ENCODE measurements at places on chromosomes 2 and 18.

DNA sequence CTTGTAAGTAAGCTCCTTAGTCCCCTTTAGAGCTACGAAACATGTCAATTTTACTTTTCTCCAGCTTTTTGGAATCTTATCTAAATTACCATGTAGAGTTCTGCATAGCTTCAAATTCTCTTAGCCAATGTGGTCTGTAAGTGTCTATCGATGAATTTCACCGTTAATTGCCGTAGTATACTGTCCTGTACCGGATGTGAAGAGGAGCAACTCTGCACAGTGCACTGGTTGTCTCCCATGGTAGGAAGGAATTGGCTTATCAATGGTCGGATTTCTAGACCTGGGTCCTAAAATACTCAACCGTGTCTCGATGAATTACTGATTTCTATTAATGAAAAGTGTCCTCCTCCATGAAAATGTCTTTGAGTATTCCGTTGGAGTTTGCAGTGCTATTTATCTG, 1.9 kb downstream of the NOP58 start:
- DNase-seq = no peak

DNA sequence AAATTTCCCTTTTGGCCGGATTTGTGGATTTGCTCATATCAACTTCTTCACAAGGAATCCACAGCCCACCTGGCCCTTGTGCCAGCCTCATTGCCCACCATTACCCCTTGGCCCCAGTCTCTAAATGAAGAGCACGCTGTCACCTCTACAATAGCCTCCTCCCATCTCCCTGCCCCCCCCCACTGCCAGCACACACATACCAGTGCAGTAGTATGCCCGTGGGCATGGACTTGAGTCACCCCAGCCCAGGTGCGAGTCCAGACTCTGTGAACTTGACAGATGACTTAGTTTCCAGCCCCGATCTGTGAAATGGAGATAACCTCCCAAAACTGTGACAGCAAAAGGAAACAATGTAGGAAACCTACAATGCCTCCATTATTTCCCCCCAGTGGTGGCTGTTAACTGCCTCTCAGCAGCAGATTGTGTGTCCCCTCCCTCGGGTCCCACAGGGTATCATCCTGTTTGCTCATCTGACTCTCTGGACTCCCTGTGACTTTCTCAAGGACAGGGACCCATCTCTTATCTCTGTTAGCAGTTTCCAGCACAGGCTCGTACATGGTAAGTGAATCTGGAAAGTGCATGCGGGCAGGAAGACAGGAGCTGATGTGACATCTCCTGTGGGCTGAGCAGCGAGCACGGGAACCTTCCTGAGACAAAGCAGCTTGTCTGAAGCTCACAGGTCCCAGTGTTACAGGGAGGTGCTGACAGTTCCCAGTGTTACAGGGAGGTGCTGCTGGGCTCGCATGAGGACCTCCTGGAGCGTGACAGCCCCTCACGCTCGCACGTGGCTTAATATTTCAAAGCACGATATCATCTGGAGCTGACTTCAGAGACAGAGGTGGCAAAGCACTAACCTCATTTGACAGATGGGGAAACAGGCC, 4.2 kb upstream of the TMEM185B start:
- no peak for DNase-seq

DNA sequence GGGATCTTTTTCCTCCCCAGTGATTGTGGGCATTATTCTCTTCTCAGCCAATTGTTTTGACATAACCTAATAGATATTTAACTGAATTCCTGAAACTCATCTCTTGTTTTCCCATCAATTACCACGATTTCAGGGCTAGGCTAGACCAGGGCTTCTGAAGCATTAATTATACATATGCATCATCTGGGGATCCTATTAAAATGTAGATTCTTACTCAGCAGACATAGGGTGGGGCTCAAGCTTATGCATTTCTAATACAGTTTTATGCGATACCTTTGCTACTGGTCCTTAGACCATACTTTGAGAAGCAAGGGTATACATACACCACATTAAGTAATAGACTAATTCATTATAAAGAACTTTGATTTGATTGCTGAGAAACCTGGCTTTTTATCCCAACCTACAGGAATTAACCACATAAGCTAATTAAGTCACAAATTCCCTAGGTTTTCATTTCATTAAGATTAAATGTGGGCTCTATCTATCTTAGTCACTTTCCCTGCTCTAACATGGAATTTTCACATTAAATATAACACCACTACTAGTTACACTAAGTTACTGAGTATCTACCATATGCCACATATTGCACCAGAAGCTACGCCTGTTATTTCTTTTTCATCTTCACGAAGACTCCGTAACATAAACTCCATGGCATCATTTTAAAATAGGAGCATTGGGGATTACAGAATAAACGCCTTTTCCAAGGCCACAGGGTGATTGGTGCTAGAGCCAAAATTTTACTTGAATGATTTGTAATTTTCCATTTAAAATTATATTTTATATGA, 417.5 kb downstream of the DPP10 start:
- no peak for DNase-seq

- peak; percentile 63 for DNase-seq
Observed at GRCh38 chr2:233711312-233712008, 1.2 kb upstream of the UGT1A5 start.

- no peak for DNase-seq
Observed at GRCh38 chr2:133497270-133497893, 70.9 kb downstream of the NCKAP5 start.

GRCh38 chr2:205696927-205697441, 14.7 kb downstream of the NRP2 start:
- DNase-seq = no peak

GRCh38 chr18:74517236-74517630, 17.1 kb upstream of the CNDP1 start:
- DNase-seq = no peak

DNA sequence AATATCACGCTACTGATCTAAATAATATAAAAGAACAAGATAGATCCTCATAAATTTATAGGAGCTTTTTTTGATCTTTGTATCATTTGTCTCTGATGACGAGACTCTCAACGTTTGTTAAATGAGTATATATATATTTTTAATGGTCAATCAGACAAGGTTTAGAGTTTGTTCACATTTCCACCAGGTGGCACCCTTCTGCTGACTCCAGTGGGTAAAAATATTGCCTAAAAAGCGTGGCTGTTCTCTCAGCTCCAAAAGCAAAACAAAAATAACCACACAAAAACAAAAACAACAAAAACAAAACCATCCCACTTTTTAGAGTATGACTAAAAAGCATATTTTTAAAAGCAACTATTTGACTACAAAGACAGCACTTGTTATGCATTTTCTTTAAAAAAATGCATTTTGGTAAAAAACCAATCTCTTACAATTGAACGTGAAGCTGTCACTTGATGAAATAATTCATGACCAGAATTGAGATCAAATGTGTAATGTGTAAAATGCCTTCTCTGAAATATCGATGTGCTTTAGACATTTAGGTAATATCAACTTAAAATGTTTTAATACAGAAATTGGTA, 723.2 kb downstream of the DPP10 start:
- peak; percentile 22 for DNase-seq

DNA sequence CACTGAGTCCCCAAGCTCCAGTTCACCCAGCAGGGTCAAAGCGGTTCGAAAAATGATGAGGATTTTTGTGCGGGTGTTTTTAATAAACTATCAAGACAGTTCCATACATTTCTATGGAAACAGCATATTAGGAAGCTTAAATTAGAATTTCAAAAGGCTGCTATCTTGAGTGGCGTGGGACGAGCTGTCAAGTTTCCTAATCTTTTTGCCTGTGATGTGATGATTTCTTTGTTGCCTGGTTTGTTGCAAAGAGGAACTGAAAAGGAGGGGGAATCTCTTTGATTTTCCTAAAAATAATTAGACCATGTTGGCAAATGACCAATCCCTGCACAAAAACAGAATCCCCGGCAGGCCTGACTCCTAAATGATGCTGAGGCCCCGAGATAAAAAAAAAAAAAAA, 66.1 kb upstream of the ATG16L1 start:
- DNase-seq = no peak

GRCh38 chr2:102708847-102709559, 52.8 kb upstream of the TMEM182 start:
- no peak for DNase-seq

DNA sequence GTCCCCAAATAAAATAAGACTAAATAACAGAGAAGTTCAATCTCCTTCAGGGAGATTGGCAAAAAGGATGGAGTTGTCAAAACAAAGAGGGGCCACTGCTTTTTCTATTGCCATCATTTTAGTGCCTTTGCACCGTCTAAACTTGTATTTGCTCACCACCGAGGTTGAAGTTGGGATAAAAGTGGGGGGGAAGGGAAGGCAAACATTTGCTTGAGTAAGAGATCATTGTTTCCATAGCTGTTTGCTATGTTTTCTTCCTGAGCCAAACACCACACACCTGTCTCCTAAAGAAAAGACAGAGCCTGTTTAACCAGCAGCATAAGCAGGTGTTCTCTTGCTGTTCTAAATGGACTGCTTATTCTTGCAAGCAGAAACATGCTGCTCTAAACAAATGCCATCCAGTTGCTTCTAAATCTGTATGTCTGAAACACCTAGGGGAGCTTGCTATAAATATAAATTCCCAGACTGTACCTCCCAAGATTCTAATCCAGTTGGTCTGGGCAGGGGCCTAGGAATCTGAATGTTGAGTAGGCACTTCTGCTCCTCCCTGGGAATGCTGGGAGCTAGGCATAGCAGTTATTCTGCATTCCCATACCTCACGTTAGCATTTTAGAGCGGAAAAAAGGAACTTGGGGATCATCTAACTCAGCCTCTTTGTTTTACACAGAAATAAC, 179.4 kb upstream of the ARL4C start:
- DNase-seq = peak; percentile 94

DNA sequence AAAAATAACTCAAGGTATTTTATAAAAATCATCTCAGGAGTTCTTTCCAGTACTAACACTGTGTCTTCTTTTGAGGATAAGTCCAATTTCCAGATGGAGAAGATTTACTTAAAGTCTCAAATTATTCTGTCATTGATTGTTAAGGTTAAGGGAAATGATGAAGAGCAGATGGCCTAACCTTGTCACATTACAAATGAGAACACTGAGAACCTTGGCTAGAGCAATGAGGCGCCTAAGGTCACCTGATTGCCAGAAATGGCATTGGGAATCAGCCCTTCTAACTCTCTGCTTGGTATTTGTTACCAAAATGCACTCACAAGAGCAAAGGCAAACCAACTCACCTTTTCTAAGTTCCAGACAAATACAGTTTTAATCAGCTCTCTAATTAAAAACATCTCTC, 835.1 kb downstream of the RNF144A start:
- DNase-seq = no peak

GRCh38 chr2:228268756-228269155, 87.3 kb upstream of the SPHKAP start:
- peak; percentile 69 for DNase-seq

- no peak for DNase-seq
Observed at GRCh38 chr2:197072533-197072932, 146.0 kb upstream of the PGAP1 start.

DNA sequence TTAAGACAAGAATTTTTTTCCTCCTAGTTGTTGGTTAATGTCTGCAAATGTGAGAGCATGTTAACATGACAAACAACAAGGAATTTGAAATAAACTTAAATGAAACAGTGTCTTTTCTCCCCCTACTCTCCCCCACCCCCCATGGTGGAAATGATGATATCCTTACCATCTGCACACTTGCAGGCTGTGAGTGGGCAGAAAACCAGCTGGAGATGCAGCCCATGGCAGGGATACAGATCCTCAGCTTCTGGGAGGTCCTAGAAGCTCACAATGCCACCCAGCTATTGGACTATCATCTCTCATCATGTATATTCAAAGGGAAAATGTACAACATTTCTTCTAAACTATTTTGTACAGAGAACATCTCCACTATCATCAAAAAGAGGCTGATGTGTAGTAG, 196.8 kb downstream of the SLC8A1 start:
- DNase-seq = no peak

DNA sequence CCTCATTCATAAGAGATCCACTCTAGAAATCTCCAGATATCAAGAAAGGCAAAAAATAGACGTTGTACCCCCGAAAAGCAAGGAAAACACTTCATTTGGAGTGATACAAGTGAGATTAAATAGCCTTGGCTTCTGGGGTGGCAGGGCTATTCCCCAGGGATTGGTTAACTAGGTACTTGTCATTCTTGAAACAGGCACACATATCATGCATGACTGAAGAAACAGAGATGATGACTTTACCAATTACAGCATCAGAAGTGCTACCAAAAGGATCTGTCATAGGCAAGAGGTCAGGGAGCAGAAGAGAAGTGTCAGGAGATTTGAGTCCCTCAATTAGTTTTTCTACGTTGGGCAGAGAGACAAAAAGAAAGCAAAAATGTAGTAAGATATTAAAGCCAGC, 45.2 kb upstream of the NFU1 start:
- peak; percentile 6 for DNase-seq

DNA sequence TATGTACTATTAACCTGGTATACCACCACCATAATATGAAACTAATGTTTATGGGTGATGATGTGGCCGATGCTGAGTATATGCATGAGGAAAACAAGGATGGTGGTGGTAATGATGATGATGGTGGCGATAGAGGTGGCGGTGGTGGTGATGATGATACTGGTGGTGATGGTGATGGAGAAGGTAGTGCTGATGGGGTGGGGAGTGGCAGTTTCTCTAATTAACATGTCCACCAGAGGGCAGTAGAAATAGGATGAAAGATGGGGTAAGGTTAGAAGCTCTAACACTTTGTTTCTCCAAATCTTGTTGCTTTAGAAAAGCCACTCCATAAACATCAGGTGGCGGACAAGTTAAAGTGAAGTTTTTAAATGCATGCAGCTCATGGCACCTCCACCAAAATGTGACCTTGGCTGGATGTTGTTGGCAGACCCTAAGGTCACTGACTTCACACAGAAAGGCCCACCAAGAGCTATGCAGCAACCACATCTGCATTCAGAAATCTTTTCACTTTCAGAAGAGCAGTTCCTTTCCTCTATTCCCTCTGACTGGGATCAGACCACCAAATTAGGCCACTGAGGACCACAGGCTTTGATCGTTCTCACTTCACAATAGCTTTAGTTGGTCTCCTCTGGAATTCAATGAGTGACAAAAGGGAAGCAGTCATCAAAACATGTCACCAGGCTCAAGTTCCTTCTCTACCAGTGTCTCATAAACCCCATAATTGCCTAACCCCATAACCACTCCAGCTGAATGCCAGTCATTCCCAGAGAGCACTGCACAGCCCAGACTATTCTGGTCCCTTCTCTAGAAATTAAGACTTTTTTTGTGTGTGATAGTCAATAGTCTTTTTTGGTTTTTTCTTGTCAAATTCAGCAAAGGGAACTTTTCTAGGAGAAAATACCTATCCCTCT, 7.5 kb upstream of the BCL11A start:
- DNase-seq = no peak

DNA sequence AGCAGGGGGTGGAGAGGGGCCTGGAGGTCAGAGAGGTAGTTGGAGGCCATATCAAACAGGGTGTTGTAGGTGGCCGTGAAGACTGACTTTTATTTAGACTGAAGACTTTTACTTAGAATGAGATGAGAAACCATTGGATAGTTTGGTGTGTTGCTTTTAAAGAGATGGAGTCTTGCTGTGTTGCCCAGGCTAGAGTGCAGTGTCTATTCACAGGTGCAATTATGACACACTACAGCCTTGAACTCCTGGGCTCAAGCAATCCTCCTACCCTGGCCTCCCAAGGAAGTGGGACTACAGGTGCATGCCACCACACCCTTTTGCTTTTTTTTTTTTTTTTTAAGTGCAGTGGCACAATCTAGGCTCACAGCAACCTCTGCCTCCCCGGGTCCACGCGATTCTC, 2.5 kb upstream of the LRPPRC start:
- DNase-seq = no peak

All from NCI-H1105 (cell line).